Smooth muscle cell of the brain vasculature (primary cell): ENCODE measurements at places on chromosomes 13 and 19.

DNA sequence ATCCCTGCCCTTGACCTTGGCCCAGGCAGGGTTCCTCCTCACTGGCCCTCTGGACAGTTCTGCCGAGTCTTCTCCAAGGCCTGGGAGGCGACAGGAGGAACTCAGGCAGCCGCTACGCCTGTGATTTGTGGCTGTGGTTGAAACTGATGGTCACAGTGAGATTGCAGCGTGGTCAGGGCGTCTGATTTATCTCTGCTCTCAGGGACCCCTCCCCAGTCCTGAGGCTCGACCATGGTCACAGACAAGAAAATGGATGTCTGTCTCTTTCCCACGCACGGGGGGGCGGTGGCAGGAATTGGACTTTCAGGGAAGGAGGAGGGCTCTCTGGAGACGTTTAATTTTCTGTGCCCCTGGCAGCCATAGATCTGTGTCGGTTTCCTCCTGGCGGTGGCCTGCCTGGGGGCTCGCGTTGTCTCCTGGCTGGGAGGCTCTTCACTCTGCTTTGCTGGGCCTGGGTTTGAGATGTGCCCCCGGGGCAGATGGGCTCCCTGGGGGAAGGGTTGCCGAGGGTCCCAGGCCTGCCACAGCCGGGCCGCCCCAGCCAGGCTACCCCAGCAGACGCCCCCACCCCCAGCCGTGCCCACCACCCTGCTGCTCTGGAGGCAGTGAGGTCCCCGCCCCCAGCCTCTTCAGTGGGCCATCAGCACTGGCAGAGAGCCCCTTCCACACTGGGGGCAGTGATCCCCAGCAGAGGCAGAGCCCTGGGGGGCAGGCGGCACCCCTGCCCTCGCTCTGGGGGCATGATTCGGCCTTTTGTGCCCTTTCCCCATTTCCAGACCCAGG lies 167.4 kb downstream of the KDM4B start:
- no peak for DNase-seq

- DNase-seq = no peak
Observed at GRCh38 chr13:24630851-24631620, 49.2 kb upstream of the ATP12A start.

DNA sequence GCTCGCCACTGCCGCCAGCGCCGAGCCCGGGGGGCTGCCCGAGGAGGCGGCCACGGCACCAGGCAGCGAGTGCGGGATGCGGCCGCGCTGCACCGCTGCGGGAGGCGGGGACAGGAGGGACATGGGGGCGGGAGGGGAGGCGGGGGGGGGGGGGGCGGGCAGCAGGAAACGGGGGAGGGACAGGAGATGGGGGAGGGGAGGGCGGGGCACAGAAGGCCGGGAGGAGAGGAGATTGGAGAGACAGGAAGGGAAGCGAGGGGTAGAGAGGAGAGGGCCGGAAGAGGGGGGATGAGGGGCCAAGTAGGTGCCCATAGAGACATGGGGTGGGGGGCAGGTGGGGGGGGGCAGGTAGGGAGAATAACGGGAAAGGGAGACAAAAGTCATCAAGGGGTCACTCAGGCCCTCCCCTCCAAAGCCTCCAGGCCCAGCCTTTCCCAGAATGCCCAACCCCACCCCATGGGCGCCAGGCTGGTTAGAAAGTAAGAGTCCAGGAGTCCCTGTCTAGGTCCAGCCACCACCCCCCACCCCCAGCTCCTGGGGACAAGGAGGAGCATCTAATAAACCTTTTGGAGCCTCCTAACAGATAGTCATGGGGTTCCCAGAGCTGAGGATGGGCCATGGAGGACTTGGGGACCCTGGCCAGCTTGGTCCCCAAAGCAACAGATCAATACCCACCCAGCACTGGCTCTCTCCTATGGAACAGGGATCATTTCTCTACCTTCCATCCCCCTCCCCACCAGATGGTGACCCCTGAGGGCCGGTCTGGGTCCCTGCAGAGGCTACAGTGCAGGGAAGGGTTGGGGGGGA lies 9.5 kb downstream of the NR2F6 start:
- no peak for DNase-seq

DNA sequence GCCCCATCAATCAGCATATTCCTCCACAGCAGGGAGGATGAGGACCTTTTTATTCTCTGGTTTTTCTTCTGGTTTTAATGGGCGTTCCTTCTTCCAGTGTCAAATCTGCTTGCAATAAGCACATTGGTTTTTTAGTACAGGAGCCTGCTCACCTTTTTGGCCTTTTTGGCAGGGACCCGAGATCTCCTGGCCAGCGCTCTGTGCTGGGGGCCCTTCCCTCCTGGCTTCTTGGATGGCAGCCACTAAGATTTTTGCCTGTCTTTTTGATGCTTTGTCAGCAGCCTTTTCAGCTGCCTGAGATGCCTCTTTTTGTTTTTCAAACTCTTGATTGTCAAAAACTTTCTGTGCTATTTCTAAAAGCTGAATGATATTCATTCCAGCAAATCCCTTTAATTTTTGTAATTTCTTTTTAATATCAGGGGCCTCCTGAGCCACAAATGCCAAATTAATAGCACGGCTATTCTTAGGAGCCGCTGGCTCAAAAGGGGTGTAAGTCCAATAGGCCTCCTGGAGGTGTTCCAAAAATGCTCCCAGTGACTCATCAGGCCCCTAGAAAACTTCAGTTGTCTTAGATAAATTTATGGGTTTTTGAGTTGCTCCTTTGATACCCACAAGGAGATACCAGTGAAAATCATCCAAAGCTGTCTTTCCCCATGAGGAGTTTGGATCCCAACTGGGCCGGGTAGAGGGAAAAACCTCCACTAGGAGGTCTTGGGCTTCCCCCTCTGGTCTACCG lies 73.0 kb downstream of the ZNF100 start:
- no peak for DNase-seq

DNA sequence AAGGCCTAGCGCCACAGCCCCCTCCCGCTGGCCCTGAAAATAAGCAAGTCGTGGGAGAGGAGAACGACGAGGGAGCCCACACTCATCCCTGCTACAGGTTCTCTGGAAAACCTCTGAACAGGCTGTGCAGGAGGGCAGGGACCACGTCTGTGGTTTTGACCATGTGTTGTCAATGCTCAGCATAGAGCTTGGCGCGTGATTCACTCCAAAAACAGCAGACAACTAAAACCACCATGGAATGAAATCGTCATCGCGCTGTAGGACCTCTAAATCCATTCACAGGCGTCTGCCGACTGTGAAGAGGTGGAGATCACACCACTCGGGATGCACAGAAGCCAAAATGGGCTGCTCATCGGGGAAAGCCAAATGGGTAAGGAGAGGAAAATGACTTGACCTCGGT lies 121.3 kb downstream of the COL4A1 start:
- no peak for DNase-seq

DNA sequence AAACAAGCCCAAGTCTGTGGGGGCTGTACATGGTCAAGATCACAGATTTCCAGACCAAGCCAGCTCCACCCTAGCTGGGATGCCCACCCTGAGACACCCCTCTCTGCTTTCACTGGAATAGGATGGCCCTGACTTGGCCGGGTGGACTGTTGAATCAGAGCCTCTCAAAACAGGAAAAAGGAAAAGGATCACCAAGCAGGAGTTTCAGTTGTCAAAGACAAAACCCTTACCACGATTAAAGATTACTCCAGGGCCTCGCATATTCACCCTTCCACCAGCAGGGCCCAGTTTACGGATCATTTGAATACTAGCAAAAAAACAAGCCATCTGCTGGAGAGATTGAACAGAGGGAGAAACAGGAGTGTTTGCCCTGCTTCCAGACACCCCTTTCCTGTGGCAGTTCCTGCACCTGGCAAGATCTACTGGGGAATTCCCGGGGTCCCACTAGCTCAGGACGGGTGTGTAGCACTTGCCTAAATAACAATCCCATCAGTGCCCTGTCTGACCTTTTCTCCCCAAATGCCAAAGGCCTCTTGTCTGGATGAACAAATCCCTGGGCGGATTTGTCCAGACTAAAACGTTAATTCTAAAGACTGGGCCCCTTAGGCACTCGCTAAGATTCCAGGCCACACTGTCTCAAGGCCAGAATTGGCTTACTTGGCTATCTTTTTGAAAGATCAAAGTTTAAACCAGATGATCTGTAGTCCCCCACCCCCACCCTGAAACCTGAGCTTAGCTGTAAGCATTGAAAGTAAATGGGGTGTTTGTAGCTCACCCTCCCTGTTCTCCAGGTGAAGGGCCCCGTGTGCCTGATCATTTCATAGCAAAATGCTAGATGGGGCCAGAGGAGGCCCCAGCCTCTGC lies 38.4 kb downstream of the ACTN4 start:
- DNase-seq = no peak
